ENCODE measurements at places on chromosomes 4 and X. TPM values are rescaled to one million over a fixed set of nuclear protein-coding genes. Genes with fewer than 3 reads are reported as not detected.

The FHDC1 gene
- total RNA-seq: 0.57 TPM

The ANKRD37 gene
- total RNA-seq: 18.0 TPM

The TMA16 gene
- 23.5 TPM for total RNA-seq

The CXCL3 gene
- total RNA-seq: 2.2 TPM

The SPANXN5 gene
- not detected for total RNA-seq

The SASH3 gene
- total RNA-seq: 76.3 TPM

The USP17L19 gene
- not detected for total RNA-seq

The FLNA gene
- 1,045 TPM for total RNA-seq

The CXCL1 gene
- total RNA-seq: not detected

The SGCB gene
- 31.3 TPM for total RNA-seq

The GLRA3 gene
- not detected for total RNA-seq

The XPNPEP2 gene
- 3.4 TPM for total RNA-seq

The TMPRSS11B gene
- total RNA-seq: not detected

The ASMT gene
- 1.1 TPM for total RNA-seq

The PNCK gene
- total RNA-seq: 2.6 TPM

The BEND4 gene
- total RNA-seq: not detected

The GCNA gene
- 5.7 TPM for total RNA-seq

The DIAPH2 gene
- total RNA-seq: 84.6 TPM

The COL25A1 gene
- 4.9 TPM for total RNA-seq

The RAI2 gene
- 90.4 TPM for total RNA-seq

The HSFX2 gene
- 0.68 TPM for total RNA-seq

The STAP1 gene
- 0.65 TPM for total RNA-seq

The MND1 gene
- total RNA-seq: not detected

The PDCL2 gene
- not detected for total RNA-seq

The GABRG1 gene
- total RNA-seq: 0.33 TPM

The F8A3 gene
- total RNA-seq: 14.8 TPM

The TLR7 gene
- 5.3 TPM for total RNA-seq

The TSR2 gene
- 14.3 TPM for total RNA-seq

The GPR119 gene
- not detected for total RNA-seq

The NUDT10 gene
- 0.33 TPM for total RNA-seq

The FOXR2 gene
- total RNA-seq: not detected

The TMPRSS11D gene
- not detected for total RNA-seq

The TLR1 gene
- total RNA-seq: 70.2 TPM

The FGA gene
- not detected for total RNA-seq

The XKRX gene
- 0.34 TPM for total RNA-seq

The DDX53 gene
- total RNA-seq: not detected

The GAGE1 gene
- total RNA-seq: not detected

The SLC7A11 gene
- 0.19 TPM for total RNA-seq

The POLN gene
- 10.6 TPM for total RNA-seq

The TCEAL2 gene
- total RNA-seq: not detected

The CFI gene
- 37.7 TPM for total RNA-seq

The GAGE2A gene
- total RNA-seq: not detected

The SCML2 gene
- total RNA-seq: 1.1 TPM

The ARMCX2 gene
- total RNA-seq: 12.1 TPM

The KIAA0232 gene
- total RNA-seq: 32.1 TPM

The FAM133A gene
- 0.57 TPM for total RNA-seq

The PPP1R3F gene
- total RNA-seq: 4.4 TPM

The CISD2 gene
- total RNA-seq: 19.1 TPM

The PPP4R3C gene
- not detected for total RNA-seq

The MMRN1 gene
- 27.5 TPM for total RNA-seq

Measured in subcutaneous adipose tissue (tissue), 4 donors.